ENCODE measurements at places on chromosomes 4 and X.

- no peak for DNase-seq
Observed at GRCh38 chr4:156781852-156782251, 189.7 kb downstream of the PDGFC start.

- DNase-seq = no peak
Observed at GRCh38 chr4:118589471-118590055, 95.6 kb upstream of the METTL14 start.

DNA sequence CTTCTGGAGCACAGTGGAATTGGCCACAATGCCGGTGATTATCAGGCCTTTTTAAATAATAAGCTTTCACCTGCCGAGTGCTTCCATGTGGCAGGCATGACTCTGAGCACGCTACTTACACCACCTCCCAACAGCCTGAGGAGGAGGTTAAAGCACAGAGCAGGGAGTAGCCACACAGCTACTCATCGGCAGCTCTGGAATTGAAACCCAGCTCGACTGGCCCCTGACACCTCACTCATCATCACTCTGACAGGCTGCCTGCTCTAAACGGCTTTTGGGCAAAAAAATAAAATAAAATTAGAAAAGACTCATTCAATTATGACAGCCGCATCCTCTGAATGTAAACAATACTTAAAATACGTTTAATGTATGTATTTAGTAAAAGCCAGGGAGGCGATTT lies 326.4 kb upstream of the NOCT start:
- DNase-seq = no peak

DNA sequence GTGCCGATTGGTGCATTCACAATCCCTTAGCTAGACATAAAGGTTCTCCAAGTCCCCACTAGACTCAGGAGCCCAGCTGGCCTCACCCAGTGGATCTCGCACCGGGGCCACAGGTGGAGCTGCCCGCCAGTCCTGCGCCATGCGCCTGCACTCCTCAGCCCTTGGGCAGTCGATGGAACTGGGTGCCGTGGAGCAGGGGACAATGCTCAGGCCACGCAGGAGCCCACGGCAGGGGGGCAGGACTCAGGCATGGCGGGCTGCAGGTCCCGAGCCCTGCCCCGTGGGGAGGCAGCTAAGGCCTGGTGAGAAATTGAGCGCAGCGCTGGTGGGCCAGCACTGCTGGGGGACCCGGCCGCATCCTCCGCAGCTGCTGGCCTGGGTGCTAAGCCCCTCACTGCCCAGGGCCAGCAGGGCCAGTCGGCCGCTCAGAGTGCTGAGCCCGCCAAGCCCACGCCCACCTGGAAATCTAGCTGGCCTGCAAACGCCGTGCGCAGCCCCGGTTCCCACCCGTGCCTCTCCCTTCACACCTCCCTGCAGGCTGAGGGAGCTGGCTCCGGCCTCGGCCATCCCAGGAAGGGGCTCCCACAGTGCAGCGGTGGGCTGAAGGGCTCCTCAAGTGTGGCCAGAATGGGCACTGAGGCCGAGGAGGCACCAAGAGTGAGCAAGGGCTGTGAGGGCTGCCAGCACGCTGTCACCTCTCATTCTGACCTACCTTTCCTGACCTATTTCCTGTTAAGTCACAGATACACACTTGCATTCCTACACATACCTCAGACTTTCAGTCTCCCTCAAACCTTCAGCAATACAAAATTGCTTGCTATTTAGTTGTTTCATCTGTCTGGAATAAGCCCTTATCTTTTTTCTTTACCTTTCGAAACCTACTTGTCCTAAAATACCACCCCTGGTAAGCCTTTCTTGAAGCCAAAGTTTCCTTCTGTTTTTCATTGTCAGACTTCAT lies 20.7 kb downstream of the UBE2K start:
- no peak for DNase-seq

DNA sequence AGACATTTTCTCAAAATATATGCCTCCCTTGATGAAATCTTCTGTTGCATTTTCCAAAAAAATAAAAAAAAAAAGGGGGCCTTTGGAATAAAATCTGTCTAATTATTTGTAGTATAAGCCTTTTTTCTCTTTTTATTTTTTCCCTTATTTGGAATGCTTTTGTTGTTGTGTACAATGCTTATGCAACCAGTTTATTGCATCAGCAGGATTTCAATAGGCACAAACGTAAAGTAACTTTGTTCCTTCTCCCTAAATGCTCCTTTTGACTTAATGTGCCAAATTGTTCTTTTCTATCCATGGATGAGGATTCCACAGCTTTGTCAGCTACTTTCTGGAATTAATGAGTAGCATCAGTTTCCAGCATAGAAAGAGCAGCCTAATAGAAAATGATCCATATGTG lies 59.6 kb upstream of the HPGD start:
- no peak for DNase-seq

- DNase-seq = no peak
Observed at GRCh38 chrX:42755815-42756214, 22.1 kb downstream of the PPP1R2C start.

DNA sequence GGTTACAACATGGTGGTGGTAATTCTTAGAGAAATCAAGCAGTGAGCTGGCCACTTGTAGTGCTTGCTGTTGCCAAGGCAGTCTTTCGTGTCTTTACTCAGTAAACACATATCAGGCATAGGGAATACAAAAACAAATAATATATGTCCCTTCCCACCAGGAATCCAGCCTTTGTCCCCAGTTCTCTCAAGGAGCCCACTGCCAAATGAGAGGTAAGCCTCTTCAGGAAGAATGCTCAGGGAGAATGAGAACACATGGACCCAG lies 421 bp upstream of the PLAC1 start:
- no peak for DNase-seq

DNA sequence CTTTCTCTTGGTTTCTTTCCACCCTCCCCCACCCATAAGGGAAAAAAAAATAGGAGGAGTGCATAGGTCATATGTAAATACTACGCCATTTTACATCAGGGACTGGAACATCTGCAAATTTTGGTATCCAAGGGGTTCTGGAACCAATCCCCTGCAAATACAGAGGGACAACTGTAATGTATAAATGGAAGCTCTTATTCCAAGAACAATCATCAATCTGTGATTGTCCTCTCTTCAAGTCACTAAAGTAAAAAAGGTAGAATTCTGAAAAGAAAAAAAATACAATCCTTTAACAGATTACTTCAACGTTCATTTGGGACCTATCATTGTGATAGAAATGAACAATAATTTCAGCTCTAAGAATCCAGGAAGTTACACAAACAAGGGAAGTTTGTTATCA lies 13.6 kb downstream of the PPA2 start:
- no peak for DNase-seq

DNA sequence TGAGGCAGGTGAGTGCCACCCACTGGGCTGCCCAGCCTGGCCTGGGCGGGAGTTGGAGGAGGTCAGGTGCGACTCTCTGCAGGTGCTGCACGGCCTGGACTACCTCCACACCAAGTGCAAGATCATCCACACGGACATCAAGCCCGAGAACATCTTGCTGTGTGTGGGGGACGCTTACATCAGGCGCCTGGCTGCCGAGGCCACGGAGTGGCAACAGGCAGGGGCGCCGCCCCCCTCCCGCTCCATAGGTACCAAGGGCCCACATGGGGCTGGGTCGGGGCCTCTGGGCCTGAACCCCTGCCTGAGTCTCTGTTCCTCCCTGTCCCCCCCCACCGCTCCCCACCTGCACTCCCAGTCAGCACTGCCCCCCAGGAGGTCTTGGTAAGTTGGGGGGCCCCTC lies 2.0 kb downstream of the SRPK3 start:
- DNase-seq = no peak

- DNase-seq = no peak
Observed at GRCh38 chrX:19720236-19720635, 167.2 kb downstream of the SH3KBP1 start.

GRCh38 chrX:44173219-44173618 lies 170.3 kb downstream of the EFHC2 start:
- DNase-seq = no peak

DNA sequence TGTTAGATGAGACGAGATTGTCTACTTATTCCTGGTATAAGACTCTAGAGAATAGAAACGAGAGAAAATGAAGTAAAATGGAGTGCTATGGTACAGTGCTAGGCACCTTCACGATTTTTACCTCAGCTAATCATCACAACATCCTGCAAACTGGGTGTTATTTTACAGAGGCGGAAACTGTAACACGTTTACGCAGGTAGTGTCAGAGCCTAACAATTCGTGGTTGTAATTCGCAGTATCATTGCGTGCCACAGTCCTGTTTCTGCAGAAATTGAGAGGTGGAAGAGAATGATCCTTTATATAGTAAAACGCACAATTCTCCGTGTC lies 383 bp upstream of the TBC1D19 start:
- no peak for DNase-seq

- no peak for DNase-seq
Observed at GRCh38 chrX:106281383-106281782, 113.3 kb downstream of the PWWP3B start.
